ENCODE measurements at places on chromosomes 1 and 21. TPM values are rescaled to one million over a fixed set of nuclear protein-coding genes. Genes with fewer than 3 reads are reported as not detected.

The LY9 gene
- total RNA-seq, result 0.25 TPM

The S100A6 gene
- total RNA-seq, result 334 TPM

The GPR89B gene
- 8.4 TPM for total RNA-seq

GRCh38 chr1:113247355-113247754 lies 143.0 kb upstream of the MAGI3 start:
- DNase-seq, result no peak

Measured in right cardiac atrium (tissue), 5 donors.